Skeletal muscle cell (primary cell): ENCODE measurements at places on chromosomes 13 and 19.

DNA sequence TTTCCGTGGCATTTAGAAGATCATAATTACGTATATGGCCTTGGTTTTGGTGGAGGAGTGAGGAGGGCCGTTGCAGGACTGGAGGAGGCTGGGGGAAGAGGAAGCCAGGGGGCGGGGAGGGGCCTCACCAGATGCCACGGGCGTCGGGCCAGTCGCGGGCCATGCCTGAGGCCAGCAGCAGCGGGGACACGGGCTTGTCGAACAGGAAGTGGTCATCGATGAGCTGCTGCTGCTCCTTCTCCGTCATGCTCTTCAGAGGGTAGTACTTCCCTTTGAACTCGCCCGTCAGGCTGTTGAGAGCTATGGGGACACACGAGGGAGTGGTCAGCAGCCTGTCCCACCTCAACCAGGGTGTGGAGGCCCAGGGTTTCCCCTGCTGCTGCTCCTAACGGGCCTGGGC, 11.1 kb downstream of the CKM start:
- no peak for DNase-seq

DNA sequence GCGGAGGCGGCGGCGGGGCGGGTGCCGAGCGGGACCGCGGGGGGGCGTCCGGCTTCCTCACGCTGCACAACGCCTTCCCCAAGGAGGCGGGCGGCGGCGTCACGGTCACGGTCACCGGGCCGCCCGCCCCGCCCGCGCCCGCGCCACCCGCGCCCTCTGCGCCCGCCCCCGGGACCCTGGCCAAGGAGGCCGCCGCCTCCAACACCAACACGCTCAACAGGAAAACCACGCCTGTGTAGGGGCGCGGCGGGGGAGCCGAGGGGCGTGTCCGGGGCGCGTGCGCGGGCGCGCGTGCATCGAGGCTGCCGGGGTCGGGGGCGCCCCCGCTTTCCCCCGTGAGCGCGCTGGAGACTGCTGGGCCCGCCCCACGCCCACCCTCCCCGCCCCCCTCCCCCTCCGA, 8.8 kb upstream of the CACNG6 start:
- DNase-seq: no peak

- no peak for DNase-seq
Observed at GRCh38 chr19:30685426-30686000, 313.3 kb downstream of the ZNF536 start.

DNA sequence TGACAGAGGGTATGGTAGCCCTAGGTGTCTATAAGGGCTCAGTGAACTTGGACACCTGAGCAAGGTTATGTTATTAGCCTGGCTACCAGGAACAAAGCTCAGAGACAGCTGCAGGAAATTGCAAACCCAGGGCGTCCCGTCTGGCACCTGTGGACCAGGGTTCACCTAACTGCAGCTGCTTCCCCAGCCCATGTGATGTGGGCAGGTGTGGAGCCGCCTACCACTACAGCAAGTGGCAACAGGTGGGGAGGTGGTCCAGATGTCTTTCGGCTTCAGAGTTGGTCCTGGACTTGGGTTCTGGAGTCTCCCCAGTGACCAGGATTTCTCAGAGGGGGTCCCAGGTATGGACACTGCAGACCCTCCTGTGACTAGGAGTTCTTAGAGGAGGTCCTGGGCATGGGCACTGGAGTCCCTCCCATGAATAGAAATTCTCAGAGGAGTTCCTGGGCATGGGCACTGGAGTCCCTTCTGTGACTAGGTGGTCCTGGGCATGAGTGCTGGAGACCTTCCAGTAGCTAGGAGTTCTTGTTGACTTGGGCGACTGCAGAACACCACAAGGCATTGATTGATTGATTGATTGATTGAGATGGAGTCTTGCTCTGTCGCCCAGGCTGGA, 25.2 kb downstream of the ACTL9 start:
- no peak for DNase-seq

DNA sequence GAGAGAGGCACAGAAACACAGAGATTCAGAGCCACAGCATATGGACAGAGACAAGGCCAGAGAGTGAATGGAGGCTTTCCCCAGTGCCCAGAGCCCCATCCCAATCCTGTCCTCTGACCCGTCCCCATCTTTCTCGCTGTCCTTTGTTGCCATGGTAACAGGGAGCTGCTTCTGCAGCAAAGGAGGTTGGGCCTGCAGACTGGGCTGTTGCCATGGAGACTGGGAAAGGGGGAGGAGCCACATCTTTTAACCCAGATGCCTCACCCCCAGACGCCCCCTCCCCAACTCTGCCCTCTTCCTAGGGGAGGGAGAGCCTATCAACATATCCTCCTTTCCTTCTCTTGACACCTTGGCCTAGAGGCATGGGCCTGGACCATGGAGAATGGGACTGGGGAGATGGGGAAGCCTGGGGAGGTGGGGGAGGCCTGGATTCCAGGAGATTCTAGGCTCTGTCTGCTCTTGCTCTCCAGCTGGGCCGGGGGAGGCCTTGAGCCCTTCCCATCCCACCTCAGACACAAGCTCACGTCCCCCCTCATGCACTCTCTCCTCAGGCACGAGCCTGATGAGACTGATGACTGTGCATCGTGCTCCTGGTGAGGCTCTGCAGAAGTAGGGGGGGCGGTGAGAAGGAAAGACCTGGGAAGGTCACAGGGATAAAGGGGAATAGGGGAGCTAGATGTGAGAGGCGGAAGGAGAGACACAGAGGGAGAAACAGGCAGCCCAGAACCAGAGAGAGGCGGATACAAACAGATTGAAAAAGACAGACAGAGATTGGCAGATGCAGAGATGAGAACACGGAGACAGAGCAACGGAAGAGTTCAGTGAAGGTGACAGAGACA, 2.1 kb upstream of the ATP1A3 start:
- no peak for DNase-seq

GRCh38 chr19:37914908-37915307, 7.9 kb downstream of the SIPA1L3 start:
- no peak for DNase-seq

DNA sequence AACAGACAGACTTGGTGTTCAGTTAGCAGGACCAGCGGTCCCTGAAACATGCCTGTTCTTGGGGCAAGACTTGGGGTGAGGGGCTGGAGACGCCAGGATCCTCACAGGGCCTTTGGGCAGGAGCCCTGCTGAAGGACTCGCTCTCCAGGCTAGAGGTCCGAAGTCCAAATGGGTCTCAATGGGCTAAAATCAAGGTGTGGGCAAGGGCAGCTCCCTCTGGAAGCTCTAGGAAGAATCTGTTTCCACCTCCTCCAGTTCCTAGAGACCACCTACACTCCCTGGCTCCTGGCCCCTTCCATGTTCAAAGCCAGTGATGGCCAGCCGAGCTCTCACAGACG, 111.3 kb downstream of the TUBA3C start:
- DNase-seq: no peak

GRCh38 chr19:4067396-4068046, 822 bp upstream of the ZBTB7A start:
- no peak for DNase-seq

DNA sequence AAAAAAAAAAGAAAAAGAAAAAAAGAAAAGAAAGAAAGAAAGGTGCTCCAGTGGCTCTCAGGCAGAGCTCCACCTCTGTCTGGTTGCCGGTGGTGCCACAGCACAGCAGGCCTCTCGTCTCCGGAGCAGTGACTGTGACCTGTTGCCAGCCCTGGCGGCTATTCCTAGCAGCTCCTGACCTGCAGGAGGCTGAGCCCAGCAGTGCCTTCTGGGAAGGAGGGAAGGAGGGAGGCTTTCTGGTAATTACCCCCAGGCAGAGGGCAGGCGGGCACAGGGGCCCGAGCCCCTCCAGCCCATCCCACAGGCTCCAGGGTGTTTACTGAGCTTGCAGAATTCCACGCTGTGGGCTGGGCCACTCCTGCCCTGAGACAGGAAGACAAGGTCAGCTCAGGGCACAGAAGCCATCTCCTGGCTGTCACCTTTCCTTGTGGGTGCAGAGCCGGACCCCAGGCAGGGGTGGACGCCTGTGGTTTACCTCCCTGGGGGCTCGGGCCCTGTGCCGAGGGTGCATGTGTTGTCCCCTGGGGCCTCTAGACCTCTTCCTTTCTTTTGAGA, 77.9 kb downstream of the GNG7 start:
- DNase-seq: no peak

GRCh38 chr19:13864667-13865570, 12.0 kb upstream of the NANOS3 start:
- DNase-seq: no peak

DNA sequence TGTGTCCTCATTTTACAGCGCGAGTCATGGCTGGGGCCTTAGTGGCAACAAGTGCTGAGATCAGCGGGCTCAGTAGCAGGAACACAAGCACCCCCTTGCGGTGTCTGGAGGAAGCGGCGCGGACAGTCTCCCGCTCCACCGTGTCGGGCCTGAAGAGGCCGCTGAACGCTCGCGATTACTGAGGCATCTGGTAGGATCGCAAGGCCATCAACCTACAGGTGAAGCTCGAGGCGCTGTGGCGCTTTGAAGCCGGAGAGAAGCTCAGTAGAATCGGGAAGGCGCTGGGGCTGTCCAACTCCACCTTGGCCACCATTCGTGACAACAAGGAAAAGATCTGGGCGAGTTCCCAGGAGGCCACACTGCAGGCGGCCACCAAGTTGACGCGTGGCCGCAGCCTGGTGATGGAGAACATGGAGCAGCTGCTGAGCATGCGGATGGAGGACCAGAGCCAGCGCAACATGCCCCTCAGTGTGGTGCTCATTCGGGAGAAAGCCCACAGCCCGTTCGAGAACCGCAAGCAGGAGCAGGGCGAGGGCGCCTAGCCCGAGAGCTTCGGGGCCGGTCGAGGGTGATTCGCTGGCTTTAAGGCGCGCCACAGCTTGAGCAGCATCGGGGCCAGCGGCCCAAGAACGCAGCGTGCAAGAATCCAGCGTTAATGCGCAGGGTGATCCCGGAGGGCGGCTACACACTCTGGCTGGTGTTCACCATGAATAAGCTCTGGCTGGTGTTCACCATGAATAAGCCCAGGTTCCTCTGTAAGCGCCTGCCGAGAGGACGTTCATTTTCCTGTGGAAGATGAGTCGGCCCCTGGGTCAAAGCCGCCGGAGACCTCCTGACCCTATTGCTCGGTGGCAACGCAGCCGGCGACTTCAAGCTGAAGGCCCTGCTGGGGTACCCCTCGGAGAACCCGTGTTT, 8.3 kb upstream of the MZF1 start:
- peak; percentile 70 for DNase-seq

DNA sequence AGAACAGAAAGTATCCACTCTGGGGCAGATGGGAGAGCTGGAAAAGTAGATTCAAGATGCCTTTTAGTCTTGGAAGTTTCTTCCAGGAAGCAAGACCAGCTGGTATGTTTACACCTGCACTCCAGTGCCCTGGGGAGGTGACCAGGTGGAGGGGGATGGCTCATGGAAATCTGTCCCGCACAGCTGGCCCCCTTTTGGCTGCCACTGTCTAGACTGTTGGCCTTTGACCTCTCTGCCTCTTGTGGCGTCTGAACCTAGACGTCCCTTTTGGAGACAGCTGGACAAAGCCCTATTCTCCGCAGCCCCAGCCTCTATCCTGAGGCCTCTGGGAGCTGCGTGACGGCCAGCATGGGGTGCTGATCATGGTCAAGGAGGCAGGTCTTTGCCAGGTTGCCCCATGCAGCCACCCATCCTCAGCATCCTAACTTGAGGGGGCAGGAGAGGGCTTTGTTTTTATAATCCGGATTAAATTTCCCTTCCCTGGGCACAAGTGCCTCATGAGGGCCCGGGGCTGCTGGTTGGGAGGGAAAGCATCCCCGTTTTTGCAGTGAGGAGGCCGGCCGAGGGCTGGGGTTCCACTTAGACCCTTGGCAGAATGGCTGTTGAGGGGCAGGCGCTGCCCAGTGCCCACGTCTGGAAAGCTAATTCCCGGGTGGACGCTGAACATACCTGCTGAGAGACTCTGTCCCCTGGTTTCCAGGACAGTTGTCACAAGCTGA, 17.3 kb upstream of the GDF15 start:
- DNase-seq: no peak
